Cerebellar nuclear complex (tissue), 1 donor: ENCODE measurements at places on chromosomes 6 and 20.

- no peak for DNase-seq
These were observed 731 bp downstream of the TUBB2B start for GRCh38 chr6:3226481-3227362.

DNA sequence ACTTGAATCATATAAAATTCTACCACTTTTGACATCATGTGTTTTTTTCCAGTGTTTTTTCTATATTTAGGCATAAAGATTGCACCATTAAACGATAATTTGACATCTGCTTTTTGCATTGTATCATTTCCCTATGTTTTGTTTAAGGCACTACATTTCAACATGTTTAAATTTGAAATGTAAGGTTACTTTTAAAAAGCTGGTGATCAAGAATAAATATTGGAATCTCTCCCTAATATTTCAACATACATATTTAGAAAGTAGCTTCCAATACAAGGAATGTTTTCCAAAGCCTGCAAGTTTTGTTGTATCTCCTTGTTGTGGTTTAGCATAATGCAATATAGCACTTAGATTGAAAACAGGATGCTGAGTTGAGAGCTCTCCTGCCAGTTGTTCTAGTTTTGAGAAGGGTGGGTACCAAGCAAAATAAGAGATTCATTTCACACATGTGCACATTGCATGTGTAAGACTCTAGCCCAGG lies 76.5 kb downstream of the SYNJ2 start:
- DNase-seq: no peak

DNA sequence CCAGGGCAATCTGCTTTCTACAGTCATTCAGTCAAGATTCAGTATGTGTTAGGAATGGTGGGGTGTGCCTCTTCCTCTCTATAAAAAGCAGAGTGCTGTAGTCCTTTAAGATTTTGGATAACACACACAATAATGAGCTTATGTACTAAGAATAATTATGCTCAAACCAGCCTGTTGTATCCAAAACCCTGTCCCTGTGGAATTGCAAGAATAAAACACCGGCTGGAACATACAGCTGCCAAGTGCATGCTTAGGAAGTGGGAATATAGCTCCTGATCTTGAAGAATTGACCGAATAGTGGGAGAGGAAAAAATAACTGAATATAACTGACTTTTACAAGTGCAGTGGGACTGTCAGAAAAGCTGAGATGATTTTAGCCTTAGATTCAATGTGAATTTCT lies 979 bp upstream of the MOCS1 start:
- no peak for DNase-seq

- no peak for DNase-seq
These were observed 293.0 kb upstream of the PRDM1 start for GRCh38 chr6:105793130-105793529.

GRCh38 chr20:62258499-62259293 lies 20.4 kb downstream of the OSBPL2 start:
- no peak for DNase-seq

- no peak for DNase-seq
These were observed 1.1 kb downstream of the TPX2 start for GRCh38 chr20:31740208-31740607.

DNA sequence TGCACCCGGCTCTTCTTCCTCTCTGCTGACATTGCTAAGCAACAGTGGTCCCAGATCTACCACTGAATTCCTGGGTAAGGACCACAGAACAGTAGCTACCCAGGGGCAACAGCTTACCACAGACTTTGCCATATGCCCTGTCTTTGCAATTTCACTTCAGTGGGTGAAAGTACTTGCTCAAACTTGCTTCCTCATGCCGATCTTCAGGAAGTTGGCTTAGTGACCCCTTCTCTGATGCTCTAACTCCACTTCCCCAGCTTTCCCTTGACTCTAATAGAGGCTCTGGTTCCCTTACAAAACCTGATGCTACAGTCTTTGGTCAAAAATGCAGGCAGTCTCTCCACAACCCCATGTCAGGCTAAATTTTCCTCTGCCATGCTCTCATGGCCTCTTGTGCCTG lies 3.3 kb upstream of the TAAR5 start:
- no peak for DNase-seq

- no peak for DNase-seq
These were observed at the start of gene CDH4 for GRCh38 chr20:61251529-61252393. Gene CDH4, plus strand, starts transcription at chr20:61252261.

DNA sequence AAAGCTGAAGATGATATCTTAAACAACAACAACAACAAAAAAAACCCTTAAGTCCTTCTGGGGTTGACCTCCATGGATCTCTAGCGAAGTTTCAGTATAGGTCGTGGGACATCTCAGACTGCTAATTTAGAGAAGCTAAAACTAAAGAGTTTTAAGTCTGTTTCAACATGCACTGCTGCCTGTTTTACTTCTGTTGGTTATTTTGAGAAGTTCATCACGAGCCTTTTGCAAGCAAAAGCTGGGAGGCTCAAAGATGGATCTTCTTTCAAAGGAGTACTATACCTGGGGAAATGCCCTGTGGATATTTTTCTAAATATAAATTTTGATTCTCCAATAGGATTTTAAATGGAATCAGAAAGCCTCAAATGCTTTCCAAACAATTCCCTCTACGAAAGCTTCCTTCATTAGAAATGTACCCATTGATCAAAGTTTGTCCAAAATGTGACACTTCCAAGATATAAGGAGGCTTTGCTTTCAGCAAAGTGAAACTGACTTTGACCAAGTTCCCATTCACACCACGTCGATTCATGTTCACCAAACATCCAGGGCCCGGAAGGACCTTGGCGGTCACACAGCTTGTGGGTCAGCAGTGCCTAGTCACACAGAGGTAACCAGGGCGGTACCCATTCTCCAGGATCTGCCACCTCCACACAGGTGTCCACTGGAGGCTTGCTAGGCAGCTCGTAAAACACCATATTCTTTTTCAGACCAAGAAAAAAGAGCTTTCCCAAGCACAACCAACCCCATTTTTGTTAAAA lies 94.7 kb upstream of the QKI start:
- DNase-seq: no peak

DNA sequence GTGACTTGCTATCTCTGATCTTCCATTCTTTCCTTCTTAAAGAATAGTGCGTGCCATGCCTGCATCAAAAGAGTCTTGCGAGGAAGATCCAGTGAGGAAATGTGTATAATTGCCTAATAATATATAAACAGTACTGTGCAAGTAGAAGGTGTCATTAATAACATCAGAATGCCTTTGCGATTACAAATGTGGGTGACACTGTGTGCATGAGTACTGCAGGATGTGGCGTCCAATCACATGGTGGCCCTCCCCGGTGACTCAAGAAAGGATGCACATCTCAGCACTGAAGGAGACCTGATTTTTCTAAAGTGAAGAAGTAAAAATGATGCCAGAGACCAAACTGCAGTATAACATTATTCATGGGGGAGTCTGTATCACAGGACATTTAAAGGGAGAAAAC lies 107.5 kb upstream of the EDN1 start:
- no peak for DNase-seq

DNA sequence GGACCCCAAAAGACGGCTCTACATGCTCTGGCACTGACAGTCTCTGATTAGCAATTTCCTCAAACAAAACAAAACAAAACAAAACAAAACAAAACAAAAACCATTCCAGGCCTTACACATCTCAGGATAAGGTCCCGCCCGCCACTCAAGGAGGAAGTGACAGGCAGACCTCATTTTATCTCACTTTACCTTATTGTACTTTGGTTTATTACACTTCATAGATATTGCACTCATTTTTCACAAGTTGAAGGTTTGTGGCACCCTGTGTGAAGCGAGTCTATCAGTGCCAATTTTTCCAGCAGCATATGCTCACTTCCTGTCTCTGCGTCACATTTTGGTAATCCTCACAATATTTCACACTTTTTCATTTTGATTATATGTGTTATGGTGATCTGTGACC lies 15.2 kb downstream of the ZBP1 start:
- DNase-seq: no peak

DNA sequence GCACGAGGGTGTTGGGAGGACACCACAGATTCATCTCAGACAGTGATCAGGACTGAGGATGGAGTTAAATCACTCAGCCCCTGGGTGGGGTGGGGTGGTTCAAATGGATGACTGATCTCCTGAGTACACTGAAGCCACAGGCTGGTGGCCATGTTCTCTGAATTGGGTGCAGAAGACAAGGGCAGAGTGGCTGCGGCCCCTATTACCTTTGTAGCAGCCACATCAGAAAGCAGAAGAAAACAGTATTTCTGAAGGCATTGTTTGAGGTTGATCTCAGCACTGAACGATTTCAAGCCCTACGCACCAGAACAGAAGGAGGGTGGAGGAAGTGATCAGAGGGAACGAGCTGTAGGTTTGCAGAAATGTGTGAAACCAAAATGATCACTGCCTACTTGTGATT lies 71.6 kb downstream of the SH3BGRL2 start:
- no peak for DNase-seq

- no peak for DNase-seq
These were observed 6.8 kb upstream of the PLCB4 start for GRCh38 chr20:9062066-9062465.

- no peak for DNase-seq
These were observed 525.1 kb upstream of the NOX3 start for GRCh38 chr6:155980768-155981079.

- DNase-seq: no peak
These were observed 5.9 kb upstream of the HMGA1 start for GRCh38 chr6:34230653-34231371.

GRCh38 chr6:38134704-38135088 lies 315.2 kb downstream of the ZFAND3 start:
- DNase-seq: no peak

DNA sequence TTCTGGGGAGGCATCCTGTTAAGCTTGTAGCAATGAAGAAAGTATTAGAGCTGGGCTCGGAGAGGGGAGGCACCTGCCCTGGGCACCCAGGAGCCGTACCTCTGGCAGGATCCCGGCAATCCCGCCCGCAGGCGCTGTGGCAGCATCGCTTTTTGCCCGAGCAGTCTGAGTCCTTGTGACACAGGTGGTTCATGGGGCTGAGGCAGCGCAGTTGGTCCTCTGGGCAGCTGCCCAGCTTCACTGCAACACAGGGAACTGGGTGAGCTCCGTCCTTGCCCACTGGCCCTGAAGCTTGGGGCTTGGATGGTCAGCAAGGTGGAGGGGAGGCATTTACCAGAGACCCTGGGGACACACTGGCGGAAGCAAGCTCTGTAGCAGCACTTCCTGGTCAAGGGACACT lies 4.7 kb downstream of the WFDC5 start:
- DNase-seq: no peak

DNA sequence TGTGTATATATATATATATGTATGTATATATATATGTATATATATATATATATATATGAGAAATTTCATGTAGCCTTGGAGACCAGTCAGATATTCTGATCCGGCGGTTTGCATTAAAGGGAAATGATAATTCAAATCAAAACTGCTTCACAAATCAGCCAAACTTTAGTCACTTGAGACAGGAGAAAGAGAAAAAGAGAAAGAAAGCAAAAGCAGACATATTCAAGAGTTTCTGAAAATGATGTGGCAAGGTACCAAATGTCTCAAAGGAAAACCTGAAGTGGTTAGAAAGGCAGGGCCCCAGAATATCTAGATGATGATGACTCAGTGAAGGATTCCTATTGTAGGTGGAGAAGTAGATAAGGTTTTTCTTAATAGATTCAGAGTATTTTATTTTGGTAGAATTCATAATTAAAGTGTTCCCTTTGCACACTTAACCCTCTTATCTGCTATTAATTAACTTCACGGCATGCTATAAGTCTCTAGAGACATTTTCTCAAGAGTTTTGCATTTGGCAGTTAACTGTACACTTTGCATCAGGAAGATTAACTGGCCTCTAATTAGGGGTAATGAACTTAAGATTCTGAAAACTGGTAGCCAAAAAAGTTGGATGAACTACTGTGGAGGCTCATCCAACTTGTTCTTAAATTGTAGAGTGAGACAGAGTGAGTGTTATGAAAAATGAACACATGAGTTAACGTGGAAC lies 50.1 kb upstream of the ASF1A start:
- DNase-seq: no peak

- no peak for DNase-seq
These were observed 294.0 kb downstream of the SAMD5 start for GRCh38 chr6:147802459-147802858.

DNA sequence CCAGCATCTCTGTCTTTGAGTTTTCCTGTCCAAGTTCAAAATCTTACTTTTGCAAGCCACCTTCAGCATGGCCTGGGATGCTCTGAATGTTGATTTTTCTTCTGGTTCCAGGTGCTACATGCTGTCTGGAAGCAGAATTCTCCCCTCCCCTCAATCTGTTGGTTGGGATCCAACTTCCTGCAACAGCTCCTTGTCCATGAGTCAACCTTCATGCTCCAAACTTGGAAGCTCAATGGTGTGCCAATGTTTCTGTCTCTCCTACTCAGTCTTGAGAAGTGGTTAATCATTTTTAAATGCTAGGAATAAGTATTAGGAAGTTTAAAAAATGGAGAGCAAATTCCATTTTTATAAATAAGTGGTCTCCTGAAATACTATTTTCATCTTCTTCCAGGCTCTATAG lies 33.2 kb upstream of the PLEKHG1 start:
- DNase-seq: no peak

- no peak for DNase-seq
These were observed 49.0 kb upstream of the OCSTAMP start for GRCh38 chr20:46599227-46599987.

GRCh38 chr20:23331450-23332350 lies 18.9 kb upstream of the NXT1 start:
- DNase-seq: no peak
